Activated naive CD8-positive, alpha-beta T cell treated with anti-CD3 and anti-CD28 coated beads for 36 hours (primary cell): ENCODE measurements at places on chromosomes 7 and 10.
A peak's percentile ranks its signal among the peaks of the same experiment; 100 is the strongest.

DNA sequence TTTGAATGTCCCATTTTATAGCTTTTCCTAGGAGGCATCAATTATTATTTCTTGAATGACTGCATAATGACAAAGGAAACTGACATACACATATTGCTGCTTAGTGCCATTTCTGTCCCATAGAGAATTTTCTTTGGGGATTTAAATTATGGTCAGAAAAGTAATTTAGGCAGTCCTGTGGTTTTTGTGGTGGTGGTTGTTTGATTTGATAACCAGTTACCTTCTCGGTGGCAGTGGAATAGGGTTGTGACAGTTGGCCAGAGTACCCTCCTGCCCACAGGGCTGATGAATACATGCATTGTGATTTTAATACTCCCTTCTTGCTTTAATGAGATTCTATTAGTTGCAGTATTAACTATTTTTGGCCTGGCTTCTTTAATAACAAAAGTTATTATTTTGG lies 6.6 kb upstream of the SGCE start:
- DNase-seq: no peak

DNA sequence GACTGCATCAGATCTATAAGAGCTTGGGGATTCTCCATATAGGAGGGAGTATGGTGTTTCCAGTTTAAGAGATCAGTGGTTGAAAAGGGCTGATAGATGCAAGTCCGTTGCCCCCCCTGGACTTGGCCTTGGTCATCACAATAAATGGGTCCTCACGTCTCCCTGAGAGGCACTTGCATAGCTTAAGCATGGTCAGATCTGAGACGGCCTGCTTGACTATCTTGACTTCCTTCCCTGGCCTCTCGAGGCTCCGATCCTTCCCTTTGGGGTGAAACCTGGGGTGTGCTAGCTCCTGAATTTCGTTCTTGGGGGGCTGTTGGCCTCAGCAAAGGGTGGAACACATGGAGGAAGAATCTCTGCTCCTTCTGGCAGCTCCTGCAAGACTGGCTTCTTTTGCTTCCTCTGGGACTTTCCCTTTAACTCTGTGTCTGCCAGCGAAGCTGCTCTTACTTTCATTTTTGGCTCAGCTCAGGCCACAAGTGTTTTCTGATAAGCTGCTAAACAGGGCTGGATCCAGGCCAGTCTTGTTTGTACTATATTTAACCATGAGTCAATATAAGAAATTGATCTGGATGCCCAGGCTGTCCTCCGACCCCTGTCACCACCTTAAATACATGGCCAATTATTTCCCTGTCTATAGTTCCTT lies 11.2 kb upstream of the ZNF485 start:
- peak; percentile 44 for DNase-seq

GRCh38 chr7:20793248-20793647 lies 6.6 kb upstream of the SP8 start:
- DNase-seq: no peak

GRCh38 chr7:71184609-71185008 lies 52.7 kb downstream of the GALNT17 start:
- no peak for DNase-seq

DNA sequence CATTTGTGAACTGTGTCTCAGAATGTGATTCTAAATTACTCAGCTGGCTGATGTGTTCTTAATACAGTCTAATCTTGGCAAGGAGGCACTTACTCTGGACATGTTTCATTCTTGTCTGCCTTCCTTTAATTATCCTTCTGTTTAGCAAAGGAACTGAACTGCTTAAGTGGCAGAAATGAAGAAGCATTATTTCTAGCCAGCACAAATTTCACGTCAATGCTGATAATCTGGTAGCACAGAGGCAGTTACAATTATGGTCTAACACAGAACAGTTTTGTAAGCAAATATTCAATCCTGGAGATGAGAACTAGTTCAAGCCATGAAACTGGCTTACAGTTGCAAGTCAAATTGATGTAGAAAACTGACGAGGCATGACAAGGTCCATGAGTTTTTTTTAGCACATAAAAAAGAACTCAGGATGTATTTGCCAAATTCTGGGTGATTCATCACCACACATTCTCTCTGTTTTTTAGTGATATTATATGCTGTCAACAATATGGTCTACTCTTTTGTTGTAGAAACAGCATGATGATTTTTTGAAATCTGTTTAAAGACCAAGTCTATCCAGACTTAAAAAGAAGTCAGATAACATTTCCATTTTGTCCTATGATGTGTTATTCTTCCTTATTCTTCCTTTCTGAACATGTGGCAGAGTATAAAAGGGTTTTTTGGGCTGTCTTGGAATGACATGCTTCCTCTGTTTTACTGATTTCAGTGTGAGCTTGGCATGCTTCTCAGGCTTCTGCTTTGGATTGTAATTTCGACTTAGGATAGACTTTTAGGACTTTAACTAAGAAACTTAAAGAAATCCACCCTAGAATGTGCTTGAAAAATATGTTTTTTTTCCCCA lies 154.8 kb downstream of the DNAJB9 start:
- no peak for DNase-seq

GRCh38 chr7:52715701-52716100 lies 319.7 kb upstream of the POM121L12 start:
- no peak for DNase-seq

DNA sequence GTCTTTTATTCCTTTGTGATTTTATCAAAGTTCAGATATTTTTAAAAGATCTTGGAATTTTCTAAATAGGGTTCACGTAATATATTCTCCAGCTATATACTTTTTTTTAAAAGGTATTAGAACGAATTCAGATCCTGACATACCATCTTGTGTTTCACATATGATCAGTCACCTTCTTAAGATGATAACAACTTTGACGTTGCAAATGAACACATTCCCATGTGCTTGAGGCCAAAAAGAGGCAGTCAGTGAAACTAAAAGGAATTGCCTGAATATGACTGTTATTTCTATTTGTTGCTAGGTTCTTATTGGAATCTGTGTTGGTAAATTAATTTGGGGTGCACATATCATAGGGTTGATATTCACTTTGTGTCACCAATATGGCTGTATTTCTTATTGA lies 310.1 kb downstream of the MDFIC start:
- no peak for DNase-seq

DNA sequence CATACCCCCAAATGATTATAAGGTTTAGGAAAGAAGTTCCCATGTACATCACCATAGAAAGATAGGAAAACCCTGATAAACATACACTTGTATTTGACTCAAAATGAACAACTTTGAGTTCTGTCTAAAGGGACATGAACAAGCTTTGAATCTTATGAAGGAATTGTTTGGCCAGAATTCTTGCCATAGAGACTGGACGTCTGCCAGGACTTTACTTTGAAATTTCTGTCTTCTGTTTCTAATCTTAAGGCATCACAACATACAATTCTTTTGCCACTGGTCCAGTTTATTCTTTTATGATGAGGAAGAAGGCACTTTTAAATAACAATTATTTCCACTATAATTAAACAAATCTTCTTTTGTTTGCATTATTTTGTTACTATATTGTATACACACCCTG lies 26.2 kb upstream of the CYP26C1 start:
- no peak for DNase-seq

DNA sequence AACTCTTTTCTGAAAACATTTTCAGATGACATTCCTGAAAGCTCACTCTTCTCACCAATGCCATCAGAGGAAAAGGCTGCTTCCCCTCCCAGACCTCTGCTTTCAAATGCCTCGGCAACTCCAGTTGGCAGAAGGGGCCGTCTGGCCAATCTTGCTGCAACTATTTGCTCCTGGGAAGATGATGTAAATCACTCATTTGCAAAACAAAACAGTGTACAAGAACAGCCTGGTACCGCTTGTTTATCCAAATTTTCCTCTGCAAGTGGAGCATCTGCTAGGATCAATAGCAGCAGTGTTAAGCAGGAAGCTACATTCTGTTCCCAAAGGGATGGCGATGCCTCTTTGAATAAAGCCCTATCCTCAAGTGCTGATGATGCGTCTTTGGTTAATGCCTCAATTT lies 16.5 kb downstream of the ANLN start:
- DNase-seq: no peak

- DNase-seq: no peak
Measured at GRCh38 chr10:101858723-101859500, 15.3 kb upstream of the KCNIP2 start.

GRCh38 chr10:44196008-44196320 lies 188.9 kb downstream of the CXCL12 start:
- no peak for DNase-seq

GRCh38 chr10:75926763-75927162 lies 495.3 kb downstream of the LRMDA start:
- peak; percentile 1 for DNase-seq

- no peak for DNase-seq
Measured at GRCh38 chr10:96587264-96588059, 650 bp upstream of the TM9SF3 start.

DNA sequence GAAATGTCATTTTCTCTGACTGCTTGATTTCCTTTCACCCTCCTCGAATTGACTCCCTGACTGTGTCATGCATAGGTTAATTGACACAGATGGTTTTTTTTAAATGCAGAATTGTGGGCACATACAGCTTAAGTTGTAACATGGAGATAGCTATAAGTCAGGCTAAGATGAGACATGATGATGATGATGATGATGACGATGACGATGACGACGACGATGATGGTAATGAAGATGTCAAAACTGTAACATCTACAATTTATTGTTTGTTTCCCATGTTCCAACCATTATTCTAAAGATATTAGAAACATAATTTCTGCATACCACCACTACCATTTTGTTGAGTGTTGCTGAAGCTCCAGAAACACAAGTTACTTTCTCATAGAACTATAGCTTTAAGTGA lies 1232.8 kb downstream of the XPNPEP1 start:
- no peak for DNase-seq

DNA sequence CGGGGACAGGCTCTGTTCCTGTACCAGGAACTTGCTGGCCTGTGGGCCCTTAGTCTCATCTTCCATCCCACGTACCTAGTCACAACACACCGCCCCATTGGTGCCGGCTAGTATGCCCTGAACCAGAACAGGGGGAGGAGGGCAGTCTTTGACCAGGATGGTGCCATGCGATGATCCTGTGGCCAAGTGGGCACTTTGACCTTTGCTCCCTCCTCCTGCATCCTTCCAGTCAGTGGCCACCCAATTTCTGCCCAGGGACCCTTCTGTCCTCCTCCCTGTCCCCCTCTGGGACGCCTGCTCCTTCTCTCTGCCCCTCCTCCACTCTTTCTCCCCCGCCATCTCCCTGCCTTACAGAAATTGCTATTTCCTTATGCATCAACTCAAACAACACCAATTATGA lies 126.3 kb upstream of the CHST15 start:
- DNase-seq: no peak

DNA sequence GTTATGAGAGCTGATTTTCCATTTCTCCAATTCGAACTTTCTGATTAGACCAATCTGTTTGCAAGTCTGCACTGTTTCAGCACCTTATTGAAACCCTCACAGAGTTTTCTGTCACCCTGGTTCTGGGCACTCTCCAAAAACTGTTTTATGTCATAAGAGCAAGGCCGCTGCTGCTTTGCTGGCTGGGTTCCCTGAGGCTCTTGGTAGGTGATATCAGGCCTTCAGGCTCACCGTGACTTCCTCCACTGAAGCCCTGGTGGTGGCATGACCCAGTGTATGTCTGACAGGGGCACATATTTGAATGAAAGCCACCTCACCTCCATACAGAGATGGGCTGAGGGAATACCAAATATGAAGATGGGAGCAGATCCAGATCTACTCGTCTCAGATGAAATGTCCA lies 8.3 kb downstream of the RABGEF1 start:
- no peak for DNase-seq

DNA sequence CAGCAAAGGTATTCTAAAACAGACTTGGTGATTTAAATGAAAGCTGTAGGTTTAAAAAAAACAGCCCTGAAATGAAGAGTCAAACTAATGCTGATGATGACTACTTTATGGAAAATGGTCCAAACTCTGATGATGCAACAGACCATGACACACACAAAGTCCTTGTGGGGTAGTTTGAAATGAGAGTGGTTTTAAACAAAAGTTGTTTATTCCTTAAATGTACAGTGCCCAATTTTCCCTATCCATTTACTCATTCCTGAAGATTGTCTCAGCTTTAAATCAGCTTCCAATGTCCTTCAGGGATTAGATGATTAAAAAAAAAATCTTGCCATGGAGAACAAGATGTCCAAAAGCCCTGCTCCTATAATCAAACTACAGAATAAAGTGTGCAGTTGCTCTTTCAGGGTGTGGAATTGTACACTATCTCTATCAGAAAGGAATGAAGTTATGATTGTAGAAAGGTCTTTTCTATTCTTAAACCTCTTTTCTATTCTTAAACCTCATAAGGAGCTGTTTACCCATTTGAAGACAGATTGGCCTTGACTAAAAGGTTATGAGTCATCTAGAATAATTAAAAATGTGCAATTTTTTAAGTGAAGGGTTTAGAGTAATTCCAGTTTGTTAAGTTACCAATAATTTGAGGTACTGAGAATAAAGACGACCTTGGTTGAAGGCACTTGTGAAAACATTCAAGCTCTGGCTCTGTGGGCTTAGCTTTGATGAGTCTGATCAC lies 70.2 kb upstream of the ITGA8 start:
- no peak for DNase-seq

DNA sequence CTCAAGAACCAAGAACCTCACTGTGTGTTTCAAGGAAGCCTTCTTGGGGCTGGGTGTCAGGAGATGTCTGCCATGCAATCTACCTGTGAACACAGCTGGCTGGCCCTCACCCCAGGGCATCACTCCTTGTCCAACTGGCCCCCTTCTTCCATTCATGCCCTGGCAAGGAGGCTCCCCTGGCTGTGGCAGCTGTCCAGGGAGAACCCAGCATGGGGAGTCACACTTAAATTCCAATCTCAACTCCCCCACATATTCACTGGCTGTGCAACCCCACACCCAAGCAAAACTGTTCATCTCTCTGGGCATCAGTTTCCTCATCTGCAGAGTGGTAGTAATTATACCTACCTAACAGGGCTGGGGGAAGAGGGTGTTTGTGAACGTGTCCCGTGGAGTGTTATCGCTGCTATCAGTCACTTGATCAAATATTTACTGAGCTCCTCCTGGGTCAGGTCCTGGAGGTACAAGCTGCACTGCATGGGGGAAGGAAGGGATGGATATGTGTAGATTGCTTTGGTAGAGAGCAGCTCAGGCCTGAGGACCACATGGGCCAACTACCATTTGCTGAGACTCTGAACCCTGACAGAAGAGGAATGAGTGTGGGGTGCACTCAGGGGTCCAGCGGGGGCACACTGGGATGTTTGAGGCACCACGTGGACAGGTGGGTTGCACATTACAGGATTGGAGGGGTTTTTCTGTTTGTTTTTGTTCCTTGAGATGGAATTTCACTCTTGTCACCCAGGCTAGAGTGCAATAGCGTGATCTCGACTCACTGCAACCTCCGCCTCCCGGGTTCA lies 2.1 kb upstream of the GPRIN2 start:
- no peak for DNase-seq

GRCh38 chr7:20064974-20065862 lies 152.0 kb downstream of the MACC1 start:
- DNase-seq: peak; percentile 38
